Foreskin melanocyte (primary cell): ENCODE measurements at places on chromosomes 5 and 9.

DNA sequence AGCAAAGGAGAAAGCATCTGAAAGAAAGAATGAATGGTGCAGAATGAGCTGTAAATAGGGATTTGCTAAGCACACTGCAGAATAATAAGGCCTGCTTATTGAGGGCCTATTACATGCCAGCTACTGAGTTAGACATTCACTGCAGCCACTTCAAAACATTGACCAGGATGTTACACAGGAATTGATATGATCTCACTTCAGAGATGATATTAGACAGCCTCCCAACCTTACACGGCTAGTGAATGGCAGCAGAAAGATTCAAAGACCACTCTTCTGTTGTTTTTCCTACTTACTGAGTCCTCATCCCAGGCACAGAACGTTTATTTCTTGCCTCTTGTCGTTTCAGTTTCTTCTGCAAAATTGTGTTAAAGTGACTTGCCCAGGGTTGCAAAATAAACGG, 1209.9 kb upstream of the WWC1 start:
- no peak for DNase-seq

DNA sequence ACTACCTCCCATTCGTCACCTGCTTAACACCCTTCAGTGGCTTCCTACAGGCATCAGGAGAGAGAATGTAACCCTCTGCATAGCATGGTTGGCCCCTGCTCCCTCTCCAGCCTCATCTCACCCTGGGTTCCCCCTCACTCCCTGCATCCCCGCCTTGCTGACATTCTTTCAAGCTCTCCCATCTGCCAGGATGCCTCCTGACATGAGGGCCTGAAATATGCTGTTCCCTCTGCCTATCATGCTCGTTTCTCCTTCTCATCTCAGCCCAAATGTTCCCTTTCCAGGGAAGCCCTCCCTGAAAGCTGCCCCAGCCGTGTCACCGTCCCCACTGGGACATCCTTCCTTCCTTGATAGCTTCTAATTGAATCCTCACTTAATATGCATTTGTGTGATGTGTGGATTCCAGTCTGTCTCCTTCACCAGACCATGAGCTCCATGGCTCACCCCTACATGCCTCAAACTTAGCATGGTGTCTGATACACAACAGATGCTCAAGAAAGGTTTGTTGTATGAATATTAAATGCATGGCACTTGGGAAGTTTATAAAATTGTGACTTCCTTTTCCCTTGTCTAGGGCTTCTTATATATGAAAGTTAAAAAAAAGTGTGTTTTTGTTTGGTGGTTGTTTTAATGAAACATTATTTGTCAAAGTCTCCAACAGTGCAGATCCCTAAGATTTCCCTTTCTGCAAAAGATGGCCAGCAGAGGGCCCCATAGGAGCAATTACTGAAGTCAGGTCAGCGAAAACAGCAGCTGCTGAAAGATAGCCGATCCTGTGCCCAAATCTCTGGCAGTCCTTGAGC, 7.3 kb upstream of the C5orf58 start:
- DNase-seq, result peak; percentile 52

DNA sequence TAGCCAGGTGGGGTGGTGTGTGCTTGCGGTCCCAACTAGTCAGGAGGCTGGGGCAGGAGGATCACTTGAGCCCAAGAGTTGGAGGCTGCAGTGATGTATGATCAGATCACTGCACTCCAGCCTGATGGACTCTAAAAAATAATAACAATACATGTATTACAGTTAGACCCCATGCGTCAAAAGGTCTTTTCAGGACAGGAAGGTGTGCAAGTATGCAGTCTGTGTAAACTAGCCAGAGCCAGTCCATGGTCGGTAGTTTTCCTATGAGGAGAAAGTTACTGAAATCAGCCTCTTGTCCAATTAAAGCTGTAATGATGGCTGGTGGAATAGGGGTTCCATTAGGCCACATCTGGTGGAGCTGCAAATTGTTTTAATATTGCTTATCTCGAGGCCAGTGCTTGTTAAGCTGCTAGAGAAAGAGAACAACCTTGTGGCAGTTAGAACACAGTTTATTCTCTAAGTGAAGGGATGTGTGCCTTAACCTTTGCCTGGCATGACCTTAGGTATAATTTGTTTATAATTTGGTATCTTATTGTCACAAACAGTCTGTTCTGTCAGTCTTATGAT, 1.5 kb upstream of the STOM start:
- DNase-seq, result no peak

- no peak for DNase-seq
Observed at GRCh38 chr5:147995846-147996245, 67.9 kb upstream of the SPINK5 start.

DNA sequence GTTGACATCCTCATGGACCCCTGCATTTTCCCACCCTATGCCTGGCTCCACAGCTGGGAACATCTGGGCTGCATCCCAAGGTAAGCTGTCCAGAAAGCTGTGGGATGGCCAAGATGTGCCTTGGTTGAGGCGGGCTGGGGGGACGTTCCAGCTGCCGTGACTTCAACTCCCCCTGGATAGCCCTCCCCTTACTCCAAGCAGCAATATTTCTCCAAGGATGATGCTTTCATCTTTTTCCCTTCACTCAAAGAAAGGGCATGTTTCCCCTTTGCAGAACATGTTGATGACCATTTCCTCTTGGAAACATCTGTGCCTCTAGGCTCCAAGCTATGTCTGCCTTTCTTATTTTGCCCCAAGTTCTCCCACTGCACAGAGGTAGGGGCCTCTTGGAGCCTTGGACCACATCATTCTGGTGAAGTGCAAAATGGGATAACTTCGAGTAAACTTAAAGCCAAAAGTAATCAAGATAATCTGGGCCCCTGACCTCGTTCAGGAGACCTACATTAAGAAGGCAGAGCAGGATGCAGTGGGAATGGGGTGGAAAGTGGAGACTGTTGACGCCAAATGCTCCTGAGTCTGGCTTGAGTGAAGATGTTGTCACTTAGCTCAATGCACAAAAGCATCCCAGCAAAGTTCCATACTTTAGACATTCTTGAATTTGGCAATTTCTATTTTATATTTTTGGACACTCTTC, 175.2 kb downstream of the GAS1 start:
- no peak for DNase-seq

DNA sequence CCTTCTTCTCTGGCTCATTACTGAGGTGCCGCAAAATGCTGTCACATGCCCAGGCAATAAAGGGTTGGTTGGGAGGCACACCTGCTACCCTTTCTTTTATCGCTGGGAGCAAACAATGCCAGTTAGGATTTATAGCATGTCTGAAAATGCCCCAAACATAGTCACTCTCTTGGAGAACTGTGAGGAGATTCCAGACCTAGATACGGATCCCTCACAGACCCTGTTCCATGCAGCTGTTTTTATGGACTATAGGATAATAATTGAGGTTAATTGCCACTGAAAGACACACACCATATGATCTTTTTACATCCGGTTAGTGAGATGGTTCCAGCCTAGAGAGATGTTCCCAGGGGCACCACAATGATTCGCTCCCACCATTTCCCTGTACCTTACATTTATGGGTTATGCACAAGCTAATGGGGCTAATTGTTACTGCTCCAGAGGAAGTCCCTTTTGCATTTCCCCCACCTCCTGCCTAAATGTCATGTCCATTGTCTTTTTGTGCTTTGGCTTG, 318.1 kb downstream of the PIK3R1 start:
- no peak for DNase-seq

DNA sequence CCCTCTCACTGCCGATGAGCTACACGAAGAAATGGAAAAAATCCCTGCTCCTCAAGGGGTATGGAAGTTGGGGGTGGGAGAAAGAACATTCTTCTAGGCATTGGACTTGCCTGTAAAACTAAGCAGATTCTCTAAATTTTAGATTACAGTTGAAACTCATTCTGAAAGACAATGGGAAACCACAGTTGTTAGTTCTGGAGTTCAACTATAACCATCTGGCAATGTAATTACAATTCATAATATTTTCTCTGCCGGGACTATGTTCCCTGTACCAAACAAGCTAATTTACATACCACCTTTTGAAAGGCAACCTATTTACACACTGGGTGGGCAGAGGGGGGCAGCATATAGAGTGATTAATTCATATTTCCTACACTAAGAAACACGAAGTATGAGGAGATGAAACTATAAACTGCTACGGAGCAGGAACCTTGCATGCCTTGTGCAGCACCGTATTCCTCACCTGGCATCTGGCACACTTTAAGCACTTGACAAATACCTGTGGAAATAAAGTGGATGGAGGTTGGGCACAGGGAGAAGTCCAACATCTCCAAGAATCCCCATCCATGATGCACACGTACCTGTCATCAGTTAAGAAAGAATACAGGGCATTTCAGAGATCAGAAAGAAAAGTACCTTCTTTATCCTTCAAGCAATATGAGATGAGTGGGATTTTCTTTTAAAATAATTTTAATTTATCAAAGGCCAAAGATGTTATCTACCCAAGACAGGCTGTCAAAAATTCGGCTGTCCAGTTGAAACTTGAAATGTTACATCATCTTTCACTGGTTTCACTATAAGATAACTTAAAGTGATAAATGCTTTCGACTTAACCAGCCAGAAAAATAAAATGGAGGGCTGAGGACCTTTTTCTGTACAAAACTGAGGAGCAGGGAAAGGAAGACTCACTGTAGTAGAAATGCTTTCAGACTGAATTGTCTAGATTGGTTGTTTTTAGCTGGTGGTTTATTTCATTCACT, 54.2 kb downstream of the SSBP2 start:
- DNase-seq, result no peak
